Activated CD4-positive, alpha-beta T cell treated with anti-CD3 and anti-CD28 coated beads, Interleukin-2, amount 50 U/mL, for 24 hours (primary cell): ENCODE measurements at places on chromosomes 7 and 10.

GRCh38 chr10:99421233-99421739, 9.1 kb downstream of the GOT1 start:
- DNase-seq, result no peak

DNA sequence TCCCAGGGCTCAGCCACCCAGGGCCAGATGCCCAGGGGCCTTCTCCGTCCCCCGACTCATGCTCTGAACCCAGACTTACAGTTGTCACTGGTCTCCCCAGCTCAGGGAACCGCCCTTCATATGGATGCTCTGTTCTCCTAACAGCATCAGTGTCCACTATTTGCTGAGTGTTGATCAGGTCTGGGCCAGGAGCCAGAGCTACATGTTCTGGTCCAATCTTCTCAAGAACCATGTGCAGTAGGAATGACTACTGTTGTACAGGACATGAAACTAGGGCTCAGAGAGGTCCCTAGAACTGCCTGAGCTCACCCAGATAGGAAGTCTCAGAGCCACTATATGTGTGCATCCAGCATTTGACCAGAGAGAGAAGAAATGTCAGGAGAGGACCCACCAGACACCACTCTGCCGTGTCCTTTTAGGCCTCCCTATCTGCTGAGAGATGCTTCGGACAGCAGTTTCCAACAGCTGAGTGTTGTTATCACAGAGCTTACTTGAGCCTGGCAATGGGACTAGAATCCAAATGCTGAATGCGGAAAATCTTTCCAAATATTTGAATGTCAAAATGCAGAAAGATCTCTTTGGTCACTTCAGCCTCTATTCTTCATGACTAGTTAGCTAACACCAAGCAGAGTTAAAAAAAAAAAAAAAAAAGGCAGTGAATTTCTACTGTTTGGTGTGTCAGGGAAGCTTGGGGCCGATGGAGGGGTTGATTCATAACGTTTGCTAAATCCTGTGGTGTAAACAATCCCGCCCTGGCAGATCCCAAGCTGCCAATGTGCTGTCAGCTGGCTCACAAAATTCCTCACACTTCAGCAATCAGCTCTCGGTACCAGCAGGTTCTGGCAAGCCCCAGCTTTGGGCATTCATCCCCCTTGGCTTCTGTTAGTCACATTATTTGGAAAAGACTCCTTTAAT, 246.1 kb downstream of the TNS3 start:
- no peak for DNase-seq

DNA sequence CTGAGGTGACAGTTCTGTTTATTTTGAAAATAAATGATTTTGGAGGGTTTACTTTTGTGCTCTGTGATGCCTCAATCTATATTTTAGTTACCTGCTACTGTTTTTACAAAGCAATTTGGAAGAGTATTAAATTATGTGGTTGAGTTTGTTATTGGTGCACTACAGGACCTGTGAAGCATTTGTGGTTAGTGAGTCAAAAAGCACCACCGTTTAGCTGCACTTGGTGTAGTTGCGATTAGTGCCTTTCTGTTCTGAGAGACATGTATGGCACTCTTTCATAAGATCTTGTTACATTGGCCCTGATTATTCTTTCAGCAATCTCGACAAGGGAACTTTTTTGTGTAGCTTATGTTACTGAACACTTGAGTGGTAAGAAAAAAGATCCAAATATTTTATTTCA, 132.2 kb downstream of the BBS9 start:
- no peak for DNase-seq

DNA sequence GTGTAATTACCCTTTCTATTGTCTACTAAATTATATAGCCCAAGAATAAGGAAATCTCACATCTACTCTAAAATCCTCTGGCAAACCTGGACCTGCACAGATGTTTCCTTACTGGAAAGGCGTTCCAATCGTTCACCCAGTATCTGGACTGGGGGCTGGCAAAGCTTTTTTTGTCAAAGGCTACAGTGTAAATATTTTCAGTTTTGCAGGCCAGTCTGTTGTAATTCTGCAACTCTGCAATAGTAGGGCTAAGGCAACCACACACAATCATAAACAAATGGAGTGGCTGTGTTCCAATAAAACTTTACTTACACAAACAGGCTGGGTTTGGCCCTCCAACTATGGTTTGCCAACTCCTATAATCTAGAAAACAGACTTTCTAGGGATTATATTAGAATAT, 56.2 kb downstream of the GLI3 start:
- DNase-seq, result no peak

- DNase-seq, result no peak
Measured at GRCh38 chr10:84038035-84038434, 101.3 kb upstream of the GHITM start.

GRCh38 chr10:132319853-132320653, 11.9 kb upstream of the LRRC27 start:
- DNase-seq, result no peak

- no peak for DNase-seq
Measured at GRCh38 chr10:971150-971542, 17.1 kb upstream of the GTPBP4 start.

- no peak for DNase-seq
Measured at GRCh38 chr10:21501731-21502347, 23.6 kb downstream of the SKIDA1 start.

GRCh38 chr7:82810558-82811259, 352.0 kb downstream of the PCLO start:
- DNase-seq, result no peak

DNA sequence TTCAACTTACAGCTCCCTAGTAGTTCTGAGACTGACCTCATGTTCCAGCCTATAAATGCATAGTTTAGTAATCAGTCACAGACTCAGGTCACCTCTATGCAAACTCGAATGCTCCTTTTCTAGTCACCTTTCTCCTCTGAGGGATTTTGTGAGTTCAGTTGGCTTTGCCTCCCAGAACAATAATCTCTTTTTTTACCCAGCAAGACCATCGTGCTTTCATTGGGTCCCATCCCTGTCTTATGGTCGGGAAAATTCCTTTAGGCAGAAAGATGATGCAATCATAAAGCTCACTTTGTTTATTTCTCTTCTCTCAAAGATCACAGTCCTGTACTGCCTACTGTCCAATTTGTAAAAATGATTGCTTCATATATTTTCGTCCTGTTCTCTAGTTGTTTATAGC, 38.4 kb downstream of the TWIST1 start:
- DNase-seq, result no peak

DNA sequence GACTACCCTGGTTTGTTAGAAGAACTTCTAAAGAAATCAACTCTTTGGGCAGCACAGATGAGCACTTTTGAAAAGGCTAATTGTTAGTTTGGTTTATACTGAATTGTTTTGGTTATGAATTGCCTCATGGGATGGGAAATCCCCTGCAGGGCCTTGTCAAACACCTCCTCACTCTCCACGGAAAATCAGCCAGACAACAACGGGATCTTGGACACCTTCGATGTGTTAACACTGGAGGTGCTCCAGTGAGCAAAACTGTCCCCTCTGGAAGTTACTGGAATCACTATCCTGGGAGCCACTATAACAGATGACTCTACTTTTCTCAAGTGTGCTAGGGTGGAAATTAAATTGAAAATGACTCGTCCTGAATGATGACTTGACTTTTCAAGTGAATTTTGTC, 38.7 kb downstream of the CDK6 start:
- no peak for DNase-seq

DNA sequence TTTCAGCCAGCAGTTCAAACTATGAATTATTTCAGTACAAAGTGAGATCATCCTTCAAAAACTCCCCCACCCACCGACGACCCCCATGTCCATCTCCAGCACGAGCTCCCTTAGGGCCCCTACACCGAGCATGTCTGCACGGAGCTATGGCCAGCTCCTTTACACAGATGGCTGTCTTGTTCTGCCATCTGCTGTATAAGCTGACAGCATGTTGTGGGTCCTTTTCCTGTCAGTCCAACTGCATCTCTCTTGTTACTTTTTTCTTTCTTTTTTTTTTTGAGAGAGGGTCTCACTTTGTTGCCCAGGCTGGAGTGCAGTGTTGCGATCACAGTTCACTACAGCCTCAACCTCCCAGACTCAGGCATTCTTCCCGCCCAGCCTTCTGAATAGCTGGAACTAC, 21.6 kb downstream of the NPC1L1 start:
- no peak for DNase-seq

GRCh38 chr7:101564778-101565211, 64.3 kb downstream of the MYL10 start:
- DNase-seq, result no peak

DNA sequence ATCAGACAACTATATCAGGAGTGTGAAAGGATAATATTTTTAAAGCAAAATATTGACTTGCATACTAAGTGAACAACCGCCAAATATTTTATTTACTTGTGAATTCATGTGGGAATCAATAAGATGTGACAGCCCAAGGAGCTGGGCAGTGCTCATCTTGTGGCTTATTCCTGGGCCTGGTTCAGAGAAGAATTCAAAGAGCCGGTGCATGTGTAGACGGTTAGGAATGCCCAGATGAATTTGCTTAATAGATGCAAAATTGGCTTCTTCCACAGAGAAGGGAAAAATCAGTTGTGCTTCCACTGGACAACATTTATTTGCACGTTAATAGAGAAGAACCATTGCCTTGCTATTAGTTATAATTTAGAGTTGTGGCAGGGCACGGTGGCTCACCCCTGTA, 4.4 kb downstream of the MYL7 start:
- no peak for DNase-seq

DNA sequence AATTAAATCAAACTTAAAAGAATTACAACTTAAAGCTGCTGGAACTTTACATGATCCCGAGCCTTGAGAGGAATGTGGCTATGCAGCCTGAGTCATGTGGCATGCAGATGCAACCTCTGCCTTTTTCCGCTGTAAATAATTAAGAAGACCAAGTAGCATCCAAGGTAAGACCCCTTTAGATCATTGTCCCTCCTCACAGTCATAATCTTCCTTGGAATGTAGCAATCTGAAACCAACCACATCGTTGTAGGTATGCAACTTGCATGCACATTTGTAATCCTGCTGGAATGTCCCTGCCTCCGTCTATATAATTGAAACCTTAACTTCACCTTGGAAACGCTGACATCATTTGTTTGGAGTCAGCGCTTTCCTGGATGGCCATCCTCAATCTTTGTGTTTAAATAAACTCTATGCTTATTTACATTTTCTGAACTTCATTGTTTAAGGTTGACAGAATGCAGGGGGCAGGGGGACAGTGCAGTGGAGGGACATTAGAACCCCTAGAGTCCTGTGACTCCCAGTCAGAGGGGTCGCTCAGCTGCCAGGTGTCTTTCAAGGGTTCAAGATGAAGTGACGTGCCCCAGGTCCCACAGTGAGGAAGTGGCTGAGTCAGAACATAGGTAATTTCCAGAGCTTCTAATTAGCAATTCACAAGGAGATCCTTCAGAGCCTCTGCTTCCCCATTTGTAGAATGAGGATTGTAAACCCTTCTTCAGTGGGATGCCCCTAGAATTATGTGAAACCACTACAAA, 110.7 kb downstream of the RALA start:
- DNase-seq, result no peak

GRCh38 chr7:87505557-87506245, 30.2 kb upstream of the ABCB4 start:
- no peak for DNase-seq

DNA sequence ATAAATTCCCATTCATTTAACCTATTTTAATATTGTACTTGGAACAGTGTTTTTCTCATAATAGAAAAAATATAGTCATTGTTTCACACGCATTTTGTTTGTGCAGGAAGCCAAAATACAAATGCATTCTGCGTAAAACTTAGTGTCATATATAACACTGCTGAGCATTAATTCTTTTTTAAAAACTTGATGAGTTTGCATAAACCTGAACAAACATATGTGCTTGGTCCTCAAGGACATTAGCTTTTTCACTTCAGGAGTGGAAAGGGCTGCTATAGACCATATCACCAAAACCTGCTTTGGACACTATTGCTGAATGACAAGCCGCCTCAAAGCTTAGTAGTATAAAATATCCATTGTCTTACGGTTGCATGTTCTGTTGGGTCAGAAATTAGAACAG, 101.6 kb upstream of the PRR15 start:
- no peak for DNase-seq

DNA sequence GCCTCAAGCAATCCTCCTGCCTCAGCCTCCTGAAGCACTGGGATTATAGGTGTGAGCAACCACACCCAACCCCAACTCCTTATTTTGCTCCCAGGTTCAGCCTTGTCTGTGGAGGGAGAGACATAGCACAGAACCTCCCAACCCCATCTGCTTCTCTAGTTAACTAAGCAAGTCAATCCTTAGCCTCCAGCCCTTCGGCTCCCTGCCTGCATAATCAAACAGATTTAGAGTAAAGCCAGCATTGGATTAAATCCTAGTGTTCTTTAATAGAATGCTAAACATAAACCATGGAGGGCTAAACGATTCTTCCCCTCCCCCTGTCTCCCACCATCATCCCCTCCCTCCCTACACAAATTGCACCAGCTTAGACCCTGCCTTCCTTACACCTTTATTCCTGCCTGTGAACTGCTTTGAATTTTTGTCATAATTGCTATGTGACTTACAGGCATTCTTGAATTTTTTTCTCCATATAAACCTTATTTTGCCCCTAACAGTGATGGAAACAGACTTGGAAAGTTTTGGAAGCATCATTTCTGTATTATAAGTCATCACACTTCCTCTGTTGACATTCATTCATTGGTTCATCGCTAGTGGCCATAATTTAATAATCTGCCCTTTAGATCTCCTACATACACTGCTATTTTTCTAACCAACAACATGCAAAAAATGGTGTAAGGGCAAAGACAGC, 72.6 kb upstream of the TOMM7 start:
- DNase-seq, result no peak

GRCh38 chr7:45081670-45081974, 7.1 kb downstream of the NACAD start:
- no peak for DNase-seq

DNA sequence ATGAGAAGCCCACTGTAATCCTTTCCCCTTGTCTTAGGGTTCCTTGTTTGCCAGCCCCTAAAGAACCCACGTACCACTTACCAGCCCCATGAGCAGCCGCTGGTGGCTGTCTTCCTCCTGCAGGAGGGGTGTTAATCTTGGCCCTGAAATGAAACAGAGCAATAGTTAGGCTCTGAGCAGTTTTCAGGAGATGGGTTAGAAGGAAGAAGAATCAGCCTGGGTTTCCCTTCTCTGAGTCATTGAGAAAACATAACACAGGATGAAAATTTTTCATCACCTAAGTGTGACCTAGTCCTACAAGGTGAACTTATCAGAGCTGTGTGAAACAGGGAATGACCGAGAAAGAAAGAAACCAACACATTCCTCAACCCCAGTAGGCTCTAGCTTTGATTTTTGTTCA, 90.0 kb downstream of the GSAP start:
- no peak for DNase-seq

GRCh38 chr7:84058311-84059076, 136.1 kb downstream of the SEMA3A start:
- DNase-seq, result no peak

DNA sequence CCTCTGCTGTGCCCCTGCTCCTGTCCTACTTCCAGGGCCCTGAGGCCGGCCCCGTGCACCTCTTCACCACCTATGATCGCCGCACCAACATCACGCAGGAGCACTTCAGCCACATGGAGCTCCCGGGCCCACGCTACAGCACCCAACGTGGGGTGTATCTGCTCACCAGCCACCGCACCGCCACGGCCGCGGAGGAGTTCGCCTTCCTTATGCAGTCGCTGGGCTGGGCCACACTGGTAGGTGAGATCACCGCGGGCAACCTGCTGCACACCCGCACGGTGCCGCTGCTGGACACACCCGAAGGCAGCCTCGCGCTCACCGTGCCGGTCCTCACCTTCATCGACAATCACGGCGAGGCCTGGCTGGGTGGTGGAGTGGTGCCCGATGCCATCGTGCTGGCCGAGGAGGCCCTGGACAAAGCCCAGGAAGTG, 1.8 kb downstream of the RBP3 start:
- DNase-seq, result no peak

GRCh38 chr7:48262606-48263310, 91.5 kb downstream of the ABCA13 start:
- DNase-seq, result no peak

GRCh38 chr7:74007242-74007567, 20.8 kb upstream of the ELN start:
- DNase-seq, result no peak
